ENCODE measurements at places on chromosomes 1 and 21.

- DNase-seq, result no peak
Observed at GRCh38 chr1:201499795-201500669, 6.9 kb downstream of the CSRP1 start.

DNA sequence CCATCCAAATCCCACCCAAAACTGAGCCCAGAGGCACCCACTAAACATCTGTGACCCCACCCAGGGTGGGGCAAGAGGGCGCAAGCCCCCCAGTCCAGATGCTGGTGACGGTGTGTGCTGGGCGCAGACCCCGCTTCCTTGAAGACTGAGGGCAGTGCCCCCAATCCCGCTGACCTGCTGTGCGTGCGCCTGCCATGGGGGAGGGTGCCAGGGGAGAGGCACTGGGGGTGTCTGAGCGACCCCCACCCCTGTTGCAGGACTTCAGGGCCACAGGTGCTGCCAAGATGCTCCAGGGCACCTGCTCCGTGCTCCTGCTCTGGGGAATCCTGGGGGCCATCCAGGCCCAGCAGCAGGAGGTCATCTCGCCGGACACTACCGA lies 13.3 kb downstream of the COL6A2 start:
- DNase-seq, result peak; percentile 57

- DNase-seq, result no peak
Observed at GRCh38 chr21:35737899-35738346, 322.4 kb downstream of the SETD4 start.

GRCh38 chr1:100422065-100422464 lies 69.8 kb downstream of the CDC14A start:
- no peak for DNase-seq
